ENCODE measurements at places on chromosomes 2 and 18. TPM values are rescaled to one million over a fixed set of nuclear protein-coding genes. Genes with fewer than 3 reads are reported as not detected.

The CNNM4 gene
- total RNA-seq = 6.4 TPM

The SCLY gene
- total RNA-seq = 7.6 TPM

The NFE2L2 gene
- 14.0 TPM for total RNA-seq

The SDC1 gene
- 4.9 TPM for total RNA-seq

The LAMA3 gene
- total RNA-seq = 2.5 TPM

The GDF7 gene
- under 0.01 TPM for total RNA-seq

The SERPINB4 gene
- not detected for total RNA-seq
